ENCODE measurements at places on chromosomes 16 and 17.

GRCh38 chr17:79330229-79330628 is 255.6 kb downstream of the ENGASE start:
- no peak for DNase-seq

- no peak for DNase-seq
Observed at GRCh38 chr17:35664685-35665084, 66.8 kb upstream of the RASL10B start.

DNA sequence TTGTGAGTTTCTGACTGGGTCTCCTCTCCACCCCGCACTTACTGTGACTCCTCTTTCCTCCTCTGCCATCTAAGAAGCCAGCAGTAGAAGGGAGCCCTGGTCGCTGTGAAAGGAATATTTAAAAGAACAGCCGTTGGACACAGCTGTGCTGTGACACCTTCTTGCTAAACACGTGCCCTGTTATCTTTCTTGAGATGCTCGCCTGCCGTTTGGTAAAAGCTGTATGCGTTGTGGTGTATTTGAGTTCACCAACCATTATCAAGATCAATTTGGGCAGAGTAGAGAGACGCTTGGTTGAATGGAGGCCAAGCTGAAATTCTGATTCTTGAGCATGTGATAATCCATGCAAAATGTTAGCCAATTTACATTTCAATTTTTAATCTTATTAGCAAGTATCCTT is 3.8 kb downstream of the GID4 start:
- DNase-seq: no peak

DNA sequence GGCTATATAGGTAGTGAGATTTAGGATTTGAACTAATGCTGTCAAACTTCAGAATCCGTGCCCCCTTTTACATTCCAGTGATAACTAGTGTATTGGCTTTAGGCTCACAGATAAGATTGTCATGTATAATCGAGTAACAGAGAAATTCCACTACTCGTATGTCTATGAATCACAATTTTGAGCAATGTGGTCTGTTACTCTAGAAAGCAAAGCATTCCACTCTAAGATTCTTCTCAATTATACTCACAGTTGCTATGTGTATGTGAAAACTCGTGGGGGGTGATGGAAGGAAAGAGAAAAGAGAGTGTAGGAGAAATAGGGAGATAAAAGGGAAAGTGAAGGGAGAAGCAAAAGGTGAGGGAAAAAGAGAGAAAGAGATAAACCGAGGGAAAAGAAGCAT is 1175.1 kb upstream of the GOT2 start:
- no peak for DNase-seq

DNA sequence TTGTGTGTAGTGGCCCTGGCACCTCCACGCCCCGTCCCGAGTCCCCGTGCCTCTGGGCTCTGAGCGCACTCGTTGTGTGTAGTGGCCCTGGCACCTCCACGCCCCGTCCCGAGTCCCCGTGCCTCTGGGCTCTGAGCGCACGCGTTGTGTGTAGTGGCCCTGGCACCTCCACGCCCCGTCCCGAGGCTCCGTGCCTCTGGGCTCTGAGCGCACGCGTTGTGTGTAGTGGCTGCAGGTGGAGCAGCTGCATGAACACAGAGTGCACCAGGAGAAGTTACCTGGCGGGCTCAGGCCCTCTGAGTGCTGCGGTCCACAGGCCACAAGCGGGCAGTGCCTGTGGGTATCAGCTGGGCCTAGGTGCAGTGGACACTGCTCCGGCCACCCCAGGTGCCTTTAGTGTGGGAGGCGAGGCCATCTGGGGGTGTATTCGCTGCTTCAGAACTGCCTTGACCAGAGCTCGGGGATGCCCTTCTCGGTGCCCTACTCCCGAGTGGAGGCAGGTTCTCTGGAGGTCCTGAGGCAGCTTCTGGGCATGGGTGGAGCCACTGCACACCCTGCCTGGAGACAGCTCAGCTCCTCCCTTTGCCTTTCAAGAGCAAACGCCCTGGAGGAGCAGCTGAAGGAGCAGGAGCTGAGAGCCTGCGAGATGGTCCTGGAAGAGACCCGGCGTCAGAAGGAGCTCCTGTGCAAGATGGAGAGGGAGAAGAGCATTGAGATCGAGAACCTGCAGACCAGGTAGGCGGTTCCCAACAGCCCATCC is 17.3 kb upstream of the CAPN15 start:
- no peak for DNase-seq

GRCh38 chr17:44652727-44653126 is 3.5 kb upstream of the MEIOC start:
- no peak for DNase-seq

DNA sequence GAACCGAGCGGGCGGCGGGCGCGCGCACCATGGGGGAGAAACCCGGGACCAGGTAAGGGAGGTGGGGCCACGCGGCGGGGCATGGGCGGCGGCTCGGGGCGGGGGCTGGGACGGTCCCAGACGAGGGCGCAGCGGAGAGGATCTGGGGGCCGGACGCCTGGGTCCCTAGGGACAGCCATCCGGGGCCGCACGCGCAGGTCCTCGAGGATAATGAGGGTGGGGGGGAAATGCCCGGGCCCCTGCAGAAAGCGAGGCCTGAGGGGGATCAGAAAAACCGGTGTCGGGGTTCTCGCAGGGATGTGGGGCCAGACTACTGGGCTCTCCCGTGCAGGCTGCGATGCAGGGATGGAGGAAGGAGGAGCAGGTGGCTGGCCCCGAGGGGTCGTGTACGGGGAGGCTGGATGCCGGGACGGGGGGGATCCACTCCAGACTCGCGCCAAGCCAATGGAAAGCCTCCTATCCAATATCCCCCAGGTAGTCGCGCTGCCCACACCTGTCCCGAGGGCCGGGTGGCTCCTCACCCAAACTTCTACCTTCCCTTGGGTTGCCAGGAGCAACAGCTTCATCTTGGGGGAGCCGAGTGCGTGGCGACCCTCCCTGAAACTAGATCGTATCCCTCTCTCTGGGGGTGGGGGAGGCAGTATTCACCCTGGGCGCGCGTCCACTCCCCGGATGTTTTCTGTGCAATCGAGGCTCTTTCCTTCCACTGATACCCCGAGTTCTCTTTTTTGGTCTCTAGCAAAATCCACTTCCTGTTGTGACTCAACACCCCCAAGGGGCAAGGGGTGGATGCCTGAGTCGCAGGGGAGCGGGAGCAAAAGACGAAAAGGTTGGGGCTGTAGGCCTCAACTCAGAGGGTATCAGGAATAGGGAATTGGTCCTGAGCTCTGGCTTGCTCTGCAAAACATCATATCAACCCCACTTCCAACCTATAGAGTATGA is 532 bp downstream of the ARRB2 start:
- peak; percentile 52 for DNase-seq

GRCh38 chr16:49183911-49184310 is 97.7 kb downstream of the CBLN1 start:
- DNase-seq: no peak

GRCh38 chr17:61498042-61498994 is 46.1 kb downstream of the TBX4 start:
- no peak for DNase-seq

DNA sequence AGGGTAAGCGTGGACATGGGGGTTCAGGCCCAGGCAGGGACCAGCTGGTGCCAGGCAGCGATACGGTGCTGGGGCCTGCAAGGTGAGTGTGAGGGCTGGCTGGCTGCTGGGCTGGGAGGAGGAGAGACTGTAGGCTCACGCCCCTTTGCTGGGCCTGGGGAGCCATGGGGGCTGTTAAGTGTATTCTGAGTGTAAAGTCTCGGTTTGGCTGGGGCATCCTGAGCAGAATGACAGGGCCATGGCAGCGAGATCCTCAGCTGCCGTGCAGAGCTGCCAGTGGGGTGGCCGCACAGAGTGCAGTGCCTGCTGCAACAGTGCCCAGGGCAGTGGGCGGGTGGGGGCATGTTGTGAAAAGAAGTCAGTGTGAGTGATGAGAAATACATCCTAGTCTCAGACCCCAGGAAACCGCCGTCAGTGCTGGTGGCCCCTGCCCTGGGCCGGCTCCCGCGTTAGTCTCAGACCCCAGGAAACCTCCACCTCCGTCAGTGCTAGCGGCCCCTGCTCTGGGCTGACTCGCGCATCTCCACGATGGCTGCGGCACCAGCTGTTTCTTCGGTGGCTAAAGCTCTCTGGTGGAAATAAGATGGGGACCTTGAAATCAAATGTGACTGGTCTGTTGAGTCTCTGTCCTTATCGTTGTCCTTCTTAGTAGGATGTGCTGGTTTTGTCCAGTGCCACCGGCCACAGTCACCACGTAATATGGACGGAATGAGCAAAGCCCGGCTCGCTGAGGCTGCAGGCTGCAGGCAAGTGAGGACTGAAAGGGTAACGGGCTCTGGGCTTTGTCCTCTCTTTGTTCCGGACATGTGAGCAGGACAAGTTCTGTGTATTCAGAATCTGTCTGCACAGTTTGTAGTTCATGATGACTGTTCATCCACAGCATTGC is 22.9 kb downstream of the ACSF3 start:
- DNase-seq: no peak

DNA sequence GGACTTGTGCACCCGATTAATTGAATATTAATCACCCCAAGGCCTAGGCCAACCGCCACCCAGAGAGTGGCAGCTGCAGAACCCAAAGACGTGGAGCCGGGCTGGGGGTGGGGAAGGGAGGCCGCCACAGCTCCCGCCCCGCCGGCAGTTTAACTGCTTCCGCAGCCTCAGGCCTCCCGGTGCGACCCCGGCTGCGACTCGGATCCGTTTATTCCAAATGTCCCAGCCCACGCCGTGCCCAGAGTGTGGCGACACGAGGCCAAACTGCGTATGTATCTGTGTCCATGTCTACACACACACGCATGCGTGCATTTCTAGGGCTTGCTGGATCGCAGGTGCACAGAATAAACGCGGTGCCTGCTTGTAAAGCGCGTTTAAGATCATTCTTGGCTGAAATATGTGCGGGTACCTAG is 802 bp upstream of the TOB1 start:
- peak; percentile 68 for DNase-seq

- DNase-seq: no peak
Observed at GRCh38 chr16:84234321-84235241, 5.2 kb downstream of the KCNG4 start.

- DNase-seq: peak; percentile 60
Observed at GRCh38 chr16:67562918-67563707, 787 bp downstream of the CTCF start.

DNA sequence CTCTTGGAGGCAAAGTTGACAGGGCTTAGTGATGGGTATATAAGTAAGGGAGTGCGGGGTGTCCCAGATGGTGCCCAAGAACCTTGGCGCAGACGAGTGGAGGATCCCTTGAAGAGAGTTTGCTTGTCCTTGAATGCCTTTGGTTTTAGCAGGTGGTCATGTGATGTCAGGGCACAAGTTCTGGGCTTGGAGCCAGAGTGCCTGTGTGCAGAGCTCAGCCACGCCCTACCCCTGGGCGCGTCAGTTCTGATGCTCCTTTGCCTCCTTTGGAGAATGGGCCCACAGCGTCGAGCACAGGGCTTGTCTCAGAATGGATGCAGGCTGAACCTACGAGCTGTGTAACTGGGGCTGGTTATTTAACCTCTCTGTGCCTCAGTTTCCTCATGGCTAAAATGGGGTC is 412.2 kb upstream of the EEF2KMT start:
- DNase-seq: no peak

GRCh38 chr17:82018152-82018988 is 4.3 kb downstream of the CENPX start:
- no peak for DNase-seq

GRCh38 chr17:74919440-74920305 is 3.4 kb downstream of the USH1G start:
- DNase-seq: no peak

GRCh38 chr16:87607871-87608270 is 5.6 kb downstream of the JPH3 start:
- no peak for DNase-seq

DNA sequence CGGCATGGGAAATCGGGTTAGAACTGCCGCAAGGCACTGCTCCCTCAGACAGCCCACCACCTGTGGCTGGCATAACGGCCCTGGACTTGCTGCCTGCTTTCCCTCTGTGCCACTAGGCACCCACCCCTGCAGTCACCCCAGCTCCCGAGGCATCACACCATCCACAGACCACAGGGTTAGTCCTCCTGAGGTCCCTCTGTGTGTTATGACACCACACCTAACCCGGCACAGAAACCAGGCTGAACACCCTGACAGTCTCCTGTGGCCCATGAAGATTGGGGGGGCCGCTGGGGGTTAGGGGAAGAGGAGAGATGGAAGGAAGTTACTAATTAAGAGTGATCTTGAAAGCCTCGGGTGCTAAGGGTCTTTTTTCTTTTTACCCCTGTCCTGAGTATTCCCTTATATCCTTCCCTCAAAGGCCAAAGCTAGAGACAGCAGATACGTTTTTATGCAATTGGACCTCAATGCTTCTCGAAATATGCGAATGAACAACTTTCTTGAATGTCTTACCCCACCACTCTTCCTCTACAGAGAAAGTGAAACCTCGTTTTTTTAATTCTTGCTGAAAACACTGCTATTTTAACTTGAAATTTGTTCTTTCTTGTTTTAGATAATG is 7.0 kb downstream of the CYTH1 start:
- DNase-seq: peak; percentile 53

- DNase-seq: no peak
Observed at GRCh38 chr16:11576427-11577289, 10.1 kb downstream of the LITAF start.

DNA sequence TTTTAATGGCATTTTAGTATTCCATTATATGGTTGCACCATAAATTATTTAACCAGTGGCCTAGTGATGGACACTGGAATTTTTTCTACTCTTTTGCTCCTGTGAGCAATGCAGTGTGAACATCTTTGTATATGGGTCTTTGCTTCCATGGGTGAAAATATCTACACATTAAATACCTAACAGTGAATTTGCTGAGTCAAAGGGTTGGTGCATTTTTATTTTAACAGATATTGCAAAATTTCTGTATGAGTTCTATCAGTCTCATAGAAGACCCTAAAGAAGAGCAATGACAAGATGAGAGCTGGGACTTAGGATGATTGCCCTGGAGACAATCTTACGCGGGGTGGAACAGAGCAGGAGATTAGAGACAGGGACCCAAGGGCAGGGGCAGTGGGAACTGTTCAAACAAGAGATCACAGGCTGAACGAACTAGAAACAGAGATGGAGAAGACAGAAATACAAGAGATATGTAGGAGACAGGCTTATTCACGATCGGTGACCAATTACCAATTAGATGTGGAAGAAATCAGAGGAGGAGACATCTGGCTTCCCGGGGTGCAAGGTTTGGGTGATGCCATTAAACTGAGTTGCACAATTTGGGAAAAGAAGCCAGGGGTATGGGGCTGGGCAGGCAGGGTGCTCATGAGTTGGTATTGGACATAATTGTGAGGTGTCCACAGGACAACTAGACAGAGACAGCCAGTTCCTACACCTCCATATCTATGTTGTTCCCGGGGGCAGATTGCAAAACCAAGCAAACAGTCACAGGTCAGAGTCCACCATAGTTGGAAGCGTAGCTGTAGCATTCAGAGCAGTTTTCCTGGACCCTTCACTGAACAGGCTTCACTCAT is 39.9 kb upstream of the LONP2 start:
- no peak for DNase-seq

Measured in CD4-positive, alpha-beta T cell (primary cell).